Activated CD8-positive, alpha-beta T cell treated with anti-CD3 and anti-CD28 coated beads for 36 hours (primary cell): ENCODE measurements at places on chromosomes 6 and 20. TPM values are rescaled to one million over a fixed set of nuclear protein-coding genes. Genes with fewer than 3 reads are reported as not detected.

DNA sequence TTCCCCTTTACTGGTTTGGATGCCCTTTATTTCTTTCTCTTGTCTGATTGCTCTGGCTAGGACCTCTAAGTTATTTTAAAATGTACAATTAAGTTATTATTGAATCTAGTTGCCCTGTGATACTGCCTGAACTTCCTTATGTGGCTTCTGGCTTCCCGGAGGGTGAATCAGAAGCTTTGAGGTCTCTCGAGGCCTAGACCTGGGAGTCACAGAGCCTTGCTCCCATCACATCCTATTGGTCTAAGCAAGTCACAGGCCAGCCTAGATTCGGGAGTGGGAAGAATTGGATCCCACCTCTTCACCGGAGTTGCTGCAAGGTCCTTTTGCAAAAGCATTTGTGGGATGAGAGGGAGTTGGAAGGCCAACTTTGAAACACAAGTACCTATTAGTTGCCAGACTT is 15.2 kb downstream of the BCAS4 start:
- H3K27me3 ChIP-seq = no peaks in the 10 kb centered on the region
- peaks cover 5% of the 10 kb centered on the region for H3K36me3 ChIP-seq
- DNase-seq = no peak
- no peak overlapping the region for H3K4me3 ChIP-seq

DNA sequence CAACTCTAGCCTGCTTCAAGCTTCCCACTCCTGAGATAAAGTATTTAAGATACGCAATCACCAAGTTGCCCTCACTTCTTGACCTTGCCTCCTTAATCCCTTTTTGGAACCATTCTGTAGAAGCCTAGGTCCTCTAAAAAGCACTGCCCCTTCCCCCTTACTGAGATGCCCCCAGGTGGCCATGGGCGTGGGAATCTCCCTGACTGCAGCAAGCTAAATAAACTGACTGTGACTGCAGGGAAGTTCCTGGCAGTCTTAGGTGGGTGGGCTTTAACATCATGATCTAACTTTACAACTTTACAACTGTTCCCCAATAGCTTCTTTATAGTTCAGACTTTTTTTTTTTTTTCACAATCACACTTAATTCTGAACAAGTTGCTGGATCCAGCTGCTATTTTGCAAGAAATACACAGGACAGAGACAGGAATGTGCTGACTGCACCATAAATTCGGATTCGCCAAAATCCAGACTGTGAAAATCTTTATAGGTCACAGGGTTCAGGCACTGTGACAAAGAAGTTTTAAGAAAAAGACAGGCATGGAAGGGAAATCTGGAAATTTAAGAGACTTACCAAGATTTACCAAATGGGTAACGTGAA is 344.2 kb upstream of the SULF2 start:
- no peak for DNase-seq
- H3K36me3 ChIP-seq = no peaks in the 10 kb centered on the region
- H3K4me1 ChIP-seq = no peaks in the 10 kb centered on the region
- H3K27me3 ChIP-seq = peaks cover 6% of the 10 kb centered on the region

GRCh38 chr20:58691773-58692578 is 624 bp upstream of the NPEPL1 start:
- H3K4me1 ChIP-seq = peaks cover 15% of the 10 kb centered on the region
- H3K4me3 ChIP-seq = peak overlapping the region; percentile 33
- no peaks in the 10 kb centered on the region for H3K27me3 ChIP-seq
- H3K27ac ChIP-seq = peak overlapping the region; percentile 73
- H3K36me3 ChIP-seq = no peaks in the 10 kb centered on the region

DNA sequence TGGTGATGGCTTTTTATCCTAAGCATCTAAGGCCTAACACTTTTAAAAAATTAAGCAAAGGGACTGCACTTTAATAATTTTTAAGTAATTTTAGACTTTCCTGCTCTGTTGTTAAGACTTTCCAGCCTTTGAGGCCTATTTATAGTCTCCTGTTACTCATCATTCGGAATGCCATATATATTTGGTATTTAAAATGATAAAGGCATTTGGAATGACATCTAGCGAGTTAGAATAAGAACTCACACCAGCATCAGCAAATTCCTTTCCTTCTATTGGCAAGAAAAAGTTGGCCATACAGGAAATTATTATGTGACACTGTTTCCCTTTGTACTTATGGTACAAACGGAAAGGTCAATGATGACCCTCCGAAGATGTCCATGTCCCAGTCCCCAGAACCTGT is 88.1 kb upstream of the STMND1 start:
- H3K4me3 ChIP-seq = no peak overlapping the region
- no peak for DNase-seq
- H3K27ac ChIP-seq = no peak overlapping the region
- peaks cover 25% of the 10 kb centered on the region for H3K27me3 ChIP-seq
- no peaks in the 10 kb centered on the region for H3K36me3 ChIP-seq

DNA sequence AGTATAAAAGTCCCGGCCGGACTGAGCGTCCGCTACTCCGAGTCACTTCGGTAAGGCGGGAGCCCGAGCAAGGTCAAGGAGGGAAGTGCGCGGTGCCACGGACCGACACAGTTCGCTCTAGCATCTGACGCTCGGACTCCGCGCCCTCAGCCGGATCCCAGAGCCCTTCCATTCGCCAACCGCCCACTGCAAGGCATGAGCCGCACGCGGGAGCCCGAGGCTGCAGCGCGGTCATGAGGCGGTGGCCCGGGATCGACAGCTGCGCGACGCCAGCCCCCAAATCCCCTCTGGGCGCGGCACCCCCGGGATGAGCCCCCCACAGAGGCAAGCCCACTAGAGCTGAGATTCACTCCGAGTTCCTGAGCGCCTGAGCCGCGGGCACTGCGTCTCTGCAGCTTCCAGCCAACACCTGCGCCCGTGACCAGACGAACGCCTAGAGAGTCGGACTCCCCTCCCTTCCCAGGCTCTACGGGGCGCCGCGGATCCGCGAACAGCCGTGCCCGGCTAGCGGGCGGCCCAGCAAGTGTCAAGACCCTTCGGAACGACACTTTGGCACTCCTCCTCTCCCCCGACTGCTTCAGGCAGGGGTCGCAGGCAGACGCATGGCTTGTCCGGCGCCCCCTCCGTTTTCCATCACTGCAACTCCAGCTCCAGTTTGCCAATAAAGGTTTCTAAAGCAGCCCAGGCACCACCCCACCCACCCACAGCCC is 725 bp upstream of the ISM1 start:
- H3K27me3 ChIP-seq = peaks cover 51% of the 10 kb centered on the region
- peak overlapping the region; percentile 64 for H3K27ac ChIP-seq
- peaks cover 16% of the 10 kb centered on the region for H3K4me1 ChIP-seq

DNA sequence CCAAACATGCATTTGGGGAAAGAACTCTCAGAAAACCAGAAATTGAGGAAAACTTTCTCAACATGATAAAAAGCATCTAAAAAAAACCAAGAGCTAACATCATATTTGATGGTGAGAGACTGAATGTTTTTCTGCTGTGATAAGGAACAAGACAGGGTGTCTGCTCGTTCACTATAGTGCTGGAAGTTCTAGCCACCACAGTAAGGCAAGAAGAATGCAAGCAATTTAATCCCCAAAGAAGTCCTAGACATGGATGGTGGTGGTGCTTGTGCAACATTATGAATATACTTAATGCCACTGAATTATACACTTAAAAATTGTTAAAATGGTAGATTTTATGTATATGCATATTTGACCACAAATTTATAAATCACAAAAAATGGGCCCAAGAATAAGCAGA is 53.4 kb downstream of the LYRM2 start:
- no peaks in the 10 kb centered on the region for H3K27me3 ChIP-seq
- no peaks in the 10 kb centered on the region for H3K4me1 ChIP-seq
- no peak for DNase-seq
- H3K4me3 ChIP-seq = no peak overlapping the region
- no peaks in the 10 kb centered on the region for H3K36me3 ChIP-seq

- H3K36me3 ChIP-seq = peaks cover 3% of the 10 kb centered on the region
- H3K27ac ChIP-seq = no peak overlapping the region
- H3K4me1 ChIP-seq = peaks cover 19% of the 10 kb centered on the region
- no peak for DNase-seq
- no peak overlapping the region for H3K4me3 ChIP-seq
These were observed 18.5 kb upstream of the SERPINB9 start for GRCh38 chr6:2921520-2922115.

- no peak overlapping the region for H3K4me3 ChIP-seq
- no peaks in the 10 kb centered on the region for H3K36me3 ChIP-seq
- H3K4me1 ChIP-seq = no peaks in the 10 kb centered on the region
- H3K27me3 ChIP-seq = peaks cover 15% of the 10 kb centered on the region
These were observed 174.0 kb upstream of the FOXQ1 start for GRCh38 chr6:1137849-1138248.

- H3K36me3 ChIP-seq = no peaks in the 10 kb centered on the region
- no peaks in the 10 kb centered on the region for H3K27me3 ChIP-seq
- no peak overlapping the region for H3K4me3 ChIP-seq
- no peak for DNase-seq
These were observed 112.0 kb downstream of the LRRC1 start for GRCh38 chr6:53906842-53907241.

DNA sequence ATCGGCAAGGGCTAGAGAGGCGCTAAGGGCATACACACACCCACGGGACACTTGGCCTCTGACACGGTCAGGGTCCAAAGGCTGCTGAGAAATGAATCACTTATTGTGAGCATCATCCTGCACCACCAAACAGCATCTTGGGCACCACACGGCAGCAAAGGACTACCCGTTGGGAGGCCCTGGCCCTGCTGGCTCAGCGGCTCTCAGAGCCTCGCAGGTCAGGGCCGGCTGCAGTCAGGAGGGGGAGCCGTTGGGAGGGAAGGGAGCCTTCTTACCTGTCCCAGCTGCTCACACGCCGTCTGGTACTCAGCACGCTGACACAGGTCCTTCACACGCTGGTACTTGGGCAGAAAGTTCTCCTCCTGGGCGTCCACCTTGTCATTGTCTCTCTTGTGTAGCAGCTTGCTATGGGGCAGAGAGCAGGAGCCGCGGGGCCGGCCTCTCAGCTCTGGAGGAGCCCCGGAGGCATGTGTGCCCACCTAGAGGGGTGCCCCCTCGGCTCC is 109.0 kb downstream of the SULF2 start:
- H3K27ac ChIP-seq = no peak overlapping the region
- no peaks in the 10 kb centered on the region for H3K4me1 ChIP-seq
- no peak for DNase-seq
- H3K36me3 ChIP-seq = no peaks in the 10 kb centered on the region

GRCh38 chr6:36545767-36546307 is 1.4 kb downstream of the STK38 start:
- H3K36me3 ChIP-seq = peaks cover 19% of the 10 kb centered on the region
- peaks cover 45% of the 10 kb centered on the region for H3K4me1 ChIP-seq
- no peak for DNase-seq
- H3K4me3 ChIP-seq = peak overlapping the region; percentile 96
- H3K27ac ChIP-seq = peak overlapping the region; percentile 97

DNA sequence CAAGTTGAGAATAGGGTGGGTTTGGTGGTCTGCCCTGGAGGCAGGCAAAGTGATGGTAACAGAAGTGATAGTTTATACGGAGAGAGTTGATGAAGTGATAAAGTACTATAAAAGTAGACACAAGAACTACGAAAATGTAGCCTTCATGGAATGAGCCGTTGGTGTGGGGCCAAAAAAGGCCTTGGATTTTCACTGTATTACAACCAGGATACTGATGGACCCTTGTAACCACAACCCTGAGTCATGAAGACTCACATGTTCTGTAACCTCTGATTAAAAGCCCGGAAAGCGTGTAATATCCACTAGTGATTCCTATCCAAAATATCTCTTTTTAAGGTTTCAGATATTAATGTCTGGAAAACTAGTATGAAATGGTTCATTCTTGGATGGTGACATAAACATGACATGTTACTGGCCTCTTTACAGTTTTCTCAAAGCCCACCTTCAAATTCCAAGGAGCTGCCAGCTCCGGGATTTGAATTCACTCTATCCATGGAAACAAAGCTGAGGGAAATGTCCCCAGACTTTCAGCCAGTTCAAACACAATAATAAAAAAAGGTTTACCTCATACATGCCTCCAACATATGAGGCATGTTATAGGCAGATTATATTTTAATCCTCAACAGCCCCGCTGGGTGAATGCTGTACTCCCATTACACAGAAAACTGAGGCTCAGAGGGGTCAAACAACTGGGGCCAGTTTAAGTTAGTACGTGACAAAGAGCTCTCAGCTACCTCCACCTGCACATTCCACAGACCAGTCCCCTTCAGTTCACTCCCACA is 55.4 kb downstream of the MRPL14 start:
- no peak for DNase-seq
- peaks cover 25% of the 10 kb centered on the region for H3K4me1 ChIP-seq
- peaks cover 3% of the 10 kb centered on the region for H3K36me3 ChIP-seq

DNA sequence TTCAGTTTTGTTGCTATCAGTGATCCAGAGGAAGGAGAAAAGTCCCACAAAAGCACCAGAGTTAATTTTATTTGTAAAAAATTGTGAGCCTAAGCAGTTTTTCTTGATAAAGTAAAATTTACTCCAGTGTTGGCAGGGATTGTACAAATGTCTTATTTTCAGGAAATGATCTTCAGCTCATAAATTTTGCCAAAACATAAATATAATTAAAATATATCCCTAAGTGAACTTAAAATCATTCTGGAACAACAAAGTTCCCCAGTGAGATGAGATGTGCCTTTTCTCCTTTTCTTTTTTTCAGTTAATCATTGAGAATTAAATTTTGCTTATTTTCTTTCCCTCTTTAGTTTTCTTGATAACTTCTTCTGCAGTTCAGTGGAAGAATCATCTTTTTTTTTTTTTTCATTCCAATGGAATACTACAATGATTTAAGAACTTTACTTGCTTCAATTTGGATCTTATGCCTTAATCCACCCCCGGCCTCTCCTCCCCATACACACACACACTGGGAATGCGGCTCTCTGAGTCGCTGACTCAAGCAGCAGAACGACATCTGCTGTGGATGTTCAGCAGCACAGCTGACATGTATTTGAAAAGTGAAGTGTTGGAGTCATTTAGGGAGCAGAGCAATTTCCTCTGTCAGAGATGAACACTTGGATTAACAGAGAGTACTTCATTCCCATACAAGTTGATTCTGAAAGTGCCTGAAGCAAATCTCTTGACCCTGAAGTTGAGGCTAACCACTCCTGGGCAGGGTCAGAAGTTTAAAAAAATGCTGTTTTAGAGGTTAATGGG is 27.7 kb upstream of the LAMA4 start:
- DNase-seq = no peak
- peaks cover 34% of the 10 kb centered on the region for H3K27me3 ChIP-seq
- H3K27ac ChIP-seq = no peak overlapping the region
- peaks cover 17% of the 10 kb centered on the region for H3K4me1 ChIP-seq
- H3K36me3 ChIP-seq = no peaks in the 10 kb centered on the region
- H3K4me3 ChIP-seq = no peak overlapping the region

- peaks cover 13% of the 10 kb centered on the region for H3K4me1 ChIP-seq
- no peak overlapping the region for H3K4me3 ChIP-seq
- H3K36me3 ChIP-seq = no peaks in the 10 kb centered on the region
- peak; percentile 48 for DNase-seq
- H3K27me3 ChIP-seq = peaks cover 45% of the 10 kb centered on the region
- no peak overlapping the region for H3K27ac ChIP-seq
These were observed 3.3 kb downstream of the ADGRB3 start for GRCh38 chr6:68638230-68638900.

LRRN4 gene
- not detected for total RNA-seq

CGAS gene
- total RNA-seq = 21.1 TPM

ARFGAP1 gene
- 75.0 TPM for total RNA-seq

EYS gene
- not detected for total RNA-seq

VARS1 gene
- 150 TPM for total RNA-seq

PRSS35 gene
- total RNA-seq = not detected

ARFGEF3 gene
- total RNA-seq = 1.8 TPM

SAMD5 gene
- not detected for total RNA-seq

EBF4 gene
- total RNA-seq = 1.1 TPM

FAM83C gene
- not detected for total RNA-seq

JPH2 gene
- 0.54 TPM for total RNA-seq

ULBP2 gene
- total RNA-seq = 0.38 TPM
